ENCODE measurements at places on chromosomes 1 and 21.
A peak's percentile ranks its signal among the peaks of the same experiment; 100 is the strongest.

DNA sequence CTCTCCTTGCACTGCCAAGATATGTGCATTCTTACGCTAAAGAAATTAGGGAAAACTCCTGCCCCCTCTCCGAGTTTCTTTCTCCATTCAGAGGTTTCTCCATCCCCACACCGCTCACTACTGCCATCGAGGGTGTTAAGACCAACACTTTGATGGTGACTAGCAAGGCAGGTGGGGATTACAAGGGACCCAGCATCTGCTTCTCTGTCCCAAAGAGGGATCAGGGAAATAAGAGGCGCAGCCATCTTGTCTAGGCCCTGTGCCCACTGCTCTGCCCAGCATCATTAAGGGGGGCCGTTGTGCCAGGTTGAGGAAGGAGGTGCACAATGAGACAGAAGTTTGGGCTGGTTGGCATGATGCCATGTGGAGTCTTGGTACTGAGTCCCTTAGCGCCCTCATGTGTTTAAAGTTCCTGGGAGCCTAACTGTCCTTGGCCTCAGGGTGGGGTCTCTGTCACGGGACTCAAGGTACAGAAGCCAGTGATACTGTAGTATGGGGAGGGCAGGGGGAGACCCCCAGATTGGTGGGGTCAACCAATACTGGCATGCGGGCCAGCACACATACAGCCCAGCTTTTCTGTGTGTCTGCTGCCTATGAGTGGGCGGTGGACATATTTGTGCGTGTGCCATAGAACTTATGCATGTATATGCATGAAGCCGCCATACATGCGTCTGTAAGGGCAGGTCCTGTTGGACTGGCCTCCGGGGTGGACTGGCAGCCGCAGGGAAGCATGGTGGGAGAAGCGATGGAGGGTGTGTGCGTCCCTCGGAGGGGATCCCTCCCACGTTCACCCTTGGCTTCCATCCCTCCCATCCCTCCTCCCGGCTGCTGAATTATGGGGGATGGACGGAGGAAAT, 5.5 kb downstream of the EFNA3 start:
- peak; percentile 75 for DNase-seq

DNA sequence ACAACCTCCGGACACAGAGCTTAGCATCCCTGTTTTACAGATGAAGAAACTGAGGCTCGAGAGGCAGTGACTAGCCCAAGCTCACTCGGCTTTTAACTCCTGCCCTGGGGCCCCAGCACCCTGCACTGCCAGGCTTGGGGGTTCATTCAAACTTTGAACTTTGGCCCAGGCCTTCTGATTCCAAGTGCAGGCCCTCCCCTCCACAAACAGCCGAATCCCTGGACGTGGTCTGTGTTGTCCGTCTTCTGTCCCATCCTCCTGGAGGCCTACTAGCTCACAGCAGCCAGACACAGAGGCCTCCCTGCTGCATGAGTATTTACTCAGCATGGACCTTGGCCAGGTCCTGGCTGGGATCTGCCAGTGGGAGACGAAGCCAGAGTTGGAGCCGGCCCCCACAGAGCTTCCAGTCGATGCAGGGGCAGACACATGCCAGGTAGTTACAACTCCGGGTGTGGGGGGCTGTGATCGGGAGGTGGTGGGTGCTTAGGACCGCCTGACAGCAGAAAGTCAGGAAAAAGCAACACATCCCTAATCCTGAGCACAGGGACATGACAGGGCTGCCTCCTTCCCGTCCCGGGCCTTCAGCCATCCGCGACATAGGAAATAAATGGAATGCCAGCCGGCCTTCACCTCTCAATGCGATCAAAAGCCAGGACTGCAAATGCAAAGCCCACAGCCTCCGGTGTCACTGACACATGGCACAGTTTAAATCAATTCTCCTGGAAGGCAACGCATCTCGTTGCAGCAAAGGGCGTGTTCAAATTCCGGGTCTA, 7.4 kb downstream of the IFFO2 start:
- DNase-seq, result no peak

DNA sequence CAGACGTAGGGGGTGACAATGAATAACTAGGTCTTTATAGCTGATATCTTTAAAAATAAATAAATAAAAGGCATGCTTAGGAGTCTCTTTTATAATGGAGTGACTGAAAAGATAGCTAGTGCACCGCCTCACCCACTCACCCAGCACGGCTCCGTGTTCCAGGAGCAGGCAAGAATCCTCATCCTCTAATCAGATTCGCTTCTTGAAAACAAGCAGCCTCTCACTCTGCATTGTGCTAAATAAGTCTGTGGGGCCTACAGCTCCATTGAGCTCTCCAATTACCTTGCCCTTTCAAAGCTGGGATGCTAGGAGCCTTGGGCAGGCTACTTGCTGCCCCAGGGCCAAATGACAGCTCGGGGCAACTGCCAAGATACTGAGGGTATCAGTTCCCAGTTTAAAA, 91.5 kb downstream of the TIAM1 start:
- no peak for DNase-seq

DNA sequence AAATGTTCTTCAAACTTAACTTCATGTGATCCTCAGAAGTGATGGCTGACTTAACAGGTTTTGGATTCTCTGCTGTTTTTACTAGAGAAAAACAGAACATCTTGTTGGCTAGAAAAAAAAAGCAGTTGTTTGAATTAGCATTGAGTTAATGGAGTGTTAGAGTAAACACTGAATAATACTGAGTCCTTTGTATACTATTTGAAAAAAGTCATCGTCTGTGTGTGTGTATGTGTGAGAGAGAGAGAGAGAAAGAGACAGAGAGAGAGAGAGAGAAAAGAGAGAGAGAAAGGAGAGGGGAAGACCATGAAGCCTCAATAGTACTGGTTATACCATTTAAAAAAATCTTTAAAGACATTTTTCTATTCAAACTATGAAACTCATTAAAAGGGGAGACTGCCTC, 10.4 kb downstream of the ZNF697 start:
- DNase-seq, result no peak

Measured in hematopoietic multipotent progenitor cell treated with erythropoietin and hydrocortisone succinate and interleukin-3 and kit ligand, for 15 days (in vitro differentiated cells).